Choroid plexus epithelial cell (primary cell): ENCODE measurements at places on chromosomes 4 and X.

GRCh38 chr4:28831867-28832266 is 1888.3 kb upstream of the PCDH7 start:
- DNase-seq = no peak

GRCh38 chrX:137425986-137426385 is 139.9 kb upstream of the ZIC3 start:
- no peak for DNase-seq

DNA sequence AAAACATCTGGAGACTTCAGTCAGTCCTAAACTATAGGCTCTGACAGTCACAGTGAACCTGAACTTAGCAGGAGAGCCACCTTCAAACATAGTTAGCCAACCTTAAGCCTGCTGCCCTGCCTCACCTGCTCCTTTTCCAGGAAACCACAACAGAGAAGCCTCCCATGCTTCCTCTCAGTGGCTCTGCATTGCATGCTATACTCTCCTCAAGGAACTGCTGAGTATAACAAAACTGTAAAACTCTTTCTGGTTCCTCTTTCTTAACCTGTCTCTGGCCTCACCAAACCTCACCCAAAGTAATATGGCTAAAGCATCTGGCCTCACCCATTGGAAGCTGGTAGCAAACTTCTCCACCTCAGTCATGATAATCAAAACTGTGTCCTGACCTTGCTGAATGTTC is 122.1 kb downstream of the ANKRD50 start:
- no peak for DNase-seq

- DNase-seq = no peak
Measured at GRCh38 chr4:164700471-164700870, 53.5 kb upstream of the SMIM31 start.

DNA sequence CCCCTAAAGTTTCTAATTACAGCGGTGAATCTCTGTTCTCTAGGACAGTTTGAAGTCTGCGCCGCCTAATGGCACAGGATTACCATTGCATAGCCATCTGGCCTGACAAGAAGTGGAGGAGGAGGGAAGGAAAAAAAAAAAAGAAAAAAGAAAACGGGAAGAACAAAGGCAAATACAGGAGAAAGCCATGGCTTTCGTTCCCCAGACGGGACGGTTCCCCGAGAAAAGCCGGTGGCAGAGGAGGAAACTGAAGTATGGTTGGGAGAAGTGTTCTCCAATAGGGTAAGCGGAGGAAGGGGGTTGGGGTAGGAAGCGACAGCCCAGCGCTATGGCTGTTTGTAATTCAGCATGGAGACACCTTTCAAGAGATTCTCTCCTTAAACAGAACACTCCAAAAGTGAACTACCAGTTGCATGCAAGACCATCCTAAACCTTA is 80.8 kb downstream of the HMGN5 start:
- peak; percentile 67 for DNase-seq

DNA sequence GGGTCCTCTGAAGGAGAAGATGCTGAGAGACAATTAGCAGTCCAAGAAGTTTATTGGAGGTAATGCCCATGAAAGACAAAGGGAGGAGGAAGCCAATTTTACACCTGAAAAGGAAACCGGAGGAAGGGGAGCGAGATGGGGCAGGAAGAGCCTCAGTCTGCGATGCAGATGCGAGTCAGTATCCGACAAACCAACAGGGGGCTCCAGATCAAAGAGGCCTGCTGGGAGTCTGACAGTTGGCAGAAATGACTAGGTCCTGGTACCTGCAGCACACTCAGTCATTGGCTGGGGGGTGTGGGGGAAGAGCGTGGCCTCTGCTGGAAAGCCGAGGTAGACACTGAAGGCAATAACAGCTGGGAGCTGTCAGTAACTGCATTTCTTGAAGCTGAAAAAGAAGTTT is 231.1 kb upstream of the CENPE start:
- DNase-seq = no peak

DNA sequence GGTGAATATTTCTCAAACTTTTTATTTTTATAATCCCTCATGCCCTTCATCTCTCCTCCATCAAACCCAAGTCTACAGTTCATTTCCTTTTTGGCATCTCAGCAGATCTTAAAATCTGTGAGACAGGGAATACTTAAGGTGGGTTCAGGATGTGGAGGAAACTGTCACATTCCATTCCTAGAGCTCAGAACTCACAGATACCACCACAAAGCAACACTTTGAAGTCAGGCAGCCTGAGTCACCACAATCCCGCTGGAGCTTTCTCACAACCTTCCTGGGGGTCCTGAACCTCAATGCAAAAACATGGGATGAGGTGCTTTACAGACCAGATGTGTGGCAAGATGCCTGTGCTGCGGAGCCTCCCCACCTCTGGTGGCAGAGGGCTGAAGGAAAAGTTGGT is 63.2 kb downstream of the HHIP start:
- peak; percentile 70 for DNase-seq

- no peak for DNase-seq
Measured at GRCh38 chr4:16000708-16001483, 37.9 kb upstream of the FGFBP2 start.

GRCh38 chr4:39682138-39682537 is 15.8 kb upstream of the UBE2K start:
- no peak for DNase-seq

- DNase-seq = peak; percentile 40
Measured at GRCh38 chrX:102515975-102516941, at the start of gene TMSB15A. TSS of gene TMSB15A (minus strand) at chrX:102516739.

DNA sequence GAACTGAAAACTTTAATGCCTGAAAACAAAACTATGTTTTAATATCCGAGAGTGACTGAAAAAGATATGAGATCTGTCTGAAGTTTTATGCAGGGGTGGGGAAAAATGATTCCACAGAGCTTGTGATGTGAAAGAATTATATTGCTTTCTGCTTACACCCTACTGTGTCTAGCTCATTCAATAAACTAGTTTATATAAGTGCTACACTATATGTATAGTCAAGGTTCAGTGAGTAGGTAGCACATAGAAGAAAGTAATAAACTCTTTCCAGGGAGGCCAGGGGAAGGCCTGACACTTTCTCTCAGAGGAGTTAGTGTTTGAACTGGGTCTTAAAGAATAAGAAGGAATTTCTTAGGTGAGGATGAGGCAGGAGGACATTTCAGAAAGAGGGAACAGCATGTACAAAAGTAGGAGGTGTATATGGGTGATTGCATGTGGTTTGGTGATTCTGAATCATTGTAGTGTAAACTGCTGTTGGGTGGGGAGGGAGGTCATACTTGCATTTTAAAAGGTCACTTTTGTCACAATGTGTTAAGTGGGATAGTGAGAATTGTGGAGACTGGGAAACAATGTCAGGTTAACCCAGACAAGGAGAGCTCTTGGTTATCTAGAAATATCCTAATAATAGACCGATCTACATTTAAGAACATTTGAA is 25.1 kb upstream of the TEX13D start:
- DNase-seq = no peak

GRCh38 chr4:66785479-66785878 is 759.8 kb downstream of the CENPC start:
- no peak for DNase-seq

DNA sequence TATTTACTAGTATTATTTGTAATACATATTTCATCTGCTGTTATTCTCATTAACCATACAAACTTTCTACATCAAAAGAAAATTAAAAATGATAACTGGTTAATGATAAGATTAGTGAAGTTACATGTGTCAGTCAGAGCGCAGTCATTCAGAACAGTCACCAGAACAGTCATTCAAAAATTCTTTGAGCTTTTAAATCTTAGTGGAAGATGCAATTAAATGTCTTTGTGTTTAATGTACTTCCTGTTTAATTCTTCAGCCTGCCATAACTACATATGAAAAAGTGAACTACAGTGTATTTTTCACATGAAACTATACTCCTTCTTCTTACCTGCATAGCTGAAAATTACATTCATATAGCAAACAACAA is 179.7 kb upstream of the NDST4 start:
- no peak for DNase-seq

DNA sequence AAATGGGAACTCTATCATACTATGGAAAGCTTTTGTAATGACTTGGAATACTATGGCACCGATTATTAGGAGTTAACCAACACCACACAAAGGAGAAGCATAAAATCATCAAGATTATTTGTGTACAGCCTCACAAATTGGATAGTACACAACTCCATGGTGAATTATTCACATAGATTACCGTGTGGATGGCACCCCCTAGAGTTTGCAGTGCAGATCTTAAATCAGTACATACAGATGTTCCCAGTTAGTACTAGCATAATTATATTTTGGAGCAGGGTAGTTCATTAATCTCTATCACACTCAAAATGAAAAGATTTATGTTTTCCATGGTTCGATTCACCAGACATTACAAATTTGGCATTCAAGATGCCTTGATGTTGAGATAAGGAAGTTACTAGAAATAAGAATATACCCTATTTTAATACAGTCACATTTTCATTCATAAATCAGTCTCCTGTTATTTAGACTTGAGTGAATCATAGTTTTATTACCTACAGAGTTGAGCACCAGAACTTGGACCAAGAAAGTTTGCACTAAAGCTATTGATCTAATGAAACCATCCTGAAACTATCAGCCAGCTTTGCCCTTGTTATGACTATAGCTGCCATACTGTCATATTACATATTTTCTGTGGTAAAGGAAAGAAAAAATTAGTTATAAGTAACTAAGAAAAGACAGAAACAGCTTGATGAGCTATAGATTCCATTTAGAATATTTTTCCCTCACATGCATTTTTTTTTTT is 531.8 kb downstream of the GLUD2 start:
- DNase-seq = peak; percentile 56

DNA sequence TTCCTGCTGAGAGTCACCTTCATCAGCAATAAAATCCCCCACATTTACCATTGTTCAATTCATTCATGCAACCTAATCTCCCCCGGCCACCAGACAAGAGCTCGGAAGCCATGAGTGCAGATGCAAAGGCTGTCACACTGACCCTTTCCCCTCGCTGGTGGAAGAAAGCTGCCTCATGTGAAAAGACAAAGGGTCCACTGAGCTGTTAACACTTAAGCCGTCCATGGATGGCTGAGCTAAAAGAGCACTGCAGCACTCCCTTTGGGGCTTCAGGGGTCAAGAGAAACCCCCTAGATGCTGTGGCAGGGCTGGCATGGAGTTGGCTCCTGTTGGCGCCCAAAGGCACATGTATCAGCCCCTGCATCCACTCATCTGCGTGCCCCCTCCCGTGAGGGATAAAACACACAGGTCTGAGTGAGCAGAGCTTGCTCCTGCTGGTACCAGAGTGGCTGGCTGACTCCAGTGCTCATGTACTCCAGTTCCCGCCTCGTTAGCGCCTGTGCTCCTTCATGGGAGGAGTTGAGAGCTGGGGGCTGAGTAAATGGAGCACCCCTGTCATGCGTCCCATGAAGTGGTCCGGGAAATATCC is 216.5 kb downstream of the PDHA2 start:
- no peak for DNase-seq

DNA sequence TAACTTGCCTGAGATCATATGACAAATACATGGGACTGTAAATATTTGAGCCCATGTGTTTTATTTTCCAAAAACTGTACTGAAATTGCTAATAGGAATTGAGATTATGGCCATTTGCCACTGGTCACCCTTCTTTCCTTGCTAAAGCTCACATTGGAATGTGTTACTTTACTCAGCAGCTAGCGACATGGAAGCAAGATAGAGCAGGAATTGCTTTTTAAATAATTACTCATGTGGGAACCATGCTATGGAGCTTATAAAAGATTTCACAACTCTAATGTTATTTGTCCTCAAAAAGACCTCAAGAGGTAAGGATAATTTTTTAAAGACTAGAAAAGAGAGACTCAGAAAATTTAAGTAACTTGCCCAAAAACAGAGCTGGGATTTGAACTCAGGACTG is 48.8 kb upstream of the AFAP1 start:
- DNase-seq = peak; percentile 60

DNA sequence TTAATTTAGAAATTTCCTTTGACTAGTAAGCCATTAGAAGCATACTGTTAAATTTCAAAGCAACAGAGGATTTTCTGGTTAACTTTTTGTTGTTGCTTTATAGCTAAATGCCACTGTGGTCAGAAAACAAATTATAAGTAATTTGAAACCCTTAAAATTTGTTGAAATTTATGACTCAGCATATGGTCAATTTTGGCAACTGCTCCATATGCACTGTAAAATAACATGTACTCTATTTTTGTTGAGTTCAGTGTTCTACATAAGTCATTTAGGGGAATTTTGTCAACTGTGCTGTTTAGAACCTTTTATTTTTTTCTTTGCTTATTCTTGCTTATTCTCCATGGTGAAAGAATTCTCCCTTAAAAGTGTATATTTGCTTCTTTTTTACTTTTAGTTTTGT is 28.6 kb downstream of the SCLT1 start:
- DNase-seq = peak; percentile 81

DNA sequence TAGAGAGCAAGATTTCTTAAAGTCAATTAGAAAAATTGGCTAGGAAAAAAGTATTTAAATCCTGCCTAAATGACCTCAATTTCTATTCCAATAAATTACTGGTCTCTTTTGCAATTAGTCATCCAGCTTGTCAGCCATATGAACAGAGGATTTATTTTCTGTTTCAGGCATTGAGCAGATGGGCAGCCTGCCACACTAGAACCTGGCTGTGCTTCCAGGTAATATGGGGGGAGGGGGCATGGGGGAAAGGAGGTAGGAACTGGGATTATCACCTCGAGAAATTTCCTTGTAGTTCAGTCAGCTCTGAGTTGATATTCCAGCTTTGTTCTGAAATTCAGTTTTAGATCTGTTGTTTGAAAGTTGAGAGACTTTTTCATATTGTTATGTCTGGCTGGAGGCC is 206.3 kb upstream of the LCORL start:
- no peak for DNase-seq

DNA sequence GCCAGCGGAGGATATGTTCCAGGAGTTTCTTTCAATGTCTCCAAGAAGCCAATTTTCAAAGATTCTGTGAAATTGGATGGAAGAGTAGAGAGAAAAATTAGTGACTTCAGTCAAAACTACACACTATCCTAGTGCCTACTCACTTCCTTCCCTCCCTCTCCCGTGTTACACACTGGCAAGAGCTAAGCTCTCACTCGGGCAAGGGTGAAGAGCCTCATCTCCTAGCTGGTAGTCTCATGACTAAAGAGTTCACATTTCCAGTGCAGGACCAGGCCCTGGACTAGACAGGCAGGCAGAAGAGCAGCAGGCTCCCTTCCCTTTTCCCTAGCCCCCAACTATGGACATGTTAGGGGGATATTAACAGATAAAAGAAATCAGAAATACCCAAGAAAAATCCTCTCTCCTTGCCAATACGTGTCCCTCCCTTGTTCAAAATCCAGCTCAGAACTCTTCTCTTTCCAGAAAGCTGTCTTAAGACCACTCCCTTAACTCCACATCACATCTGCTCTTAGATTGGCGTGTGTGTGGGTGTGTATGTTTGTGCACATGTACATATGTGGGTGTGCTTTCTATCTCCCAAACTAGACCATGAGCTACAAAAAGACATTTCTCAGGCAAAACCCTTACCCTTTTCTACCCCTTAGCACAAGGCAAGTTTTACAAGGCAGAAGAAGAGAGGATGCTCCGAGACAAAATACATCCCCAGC is 29.9 kb downstream of the ZDHHC9 start:
- no peak for DNase-seq

DNA sequence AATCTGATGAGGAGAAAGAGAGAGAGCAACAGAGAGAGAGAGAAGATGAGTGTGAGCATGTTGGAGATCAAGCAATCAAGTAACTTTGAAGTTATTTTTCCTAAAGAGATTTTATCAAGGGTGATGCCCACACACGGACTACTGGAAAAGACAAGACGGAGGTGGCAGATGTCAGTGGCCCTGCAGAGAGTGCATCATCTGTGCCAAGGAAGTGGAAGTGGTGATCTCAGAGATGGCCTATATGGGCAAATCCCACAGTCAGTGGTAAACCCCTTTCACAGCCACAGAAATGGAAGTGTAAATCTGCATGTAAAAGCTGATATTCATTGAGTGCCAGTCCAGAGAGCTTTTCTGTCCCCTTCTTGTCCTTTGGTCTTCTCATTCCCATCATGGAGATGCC is 577.2 kb upstream of the AADAT start:
- DNase-seq = no peak

GRCh38 chr4:149741186-149741831 is 74.3 kb downstream of the IQCM start:
- DNase-seq = no peak
